ENCODE measurements at places on chromosomes 2 and 18.

- DNase-seq, result no peak
Observed at GRCh38 chr2:118227698-118228508, 139.6 kb downstream of the INSIG2 start.

- DNase-seq, result no peak
Observed at GRCh38 chr2:117960231-117960630, 53.6 kb downstream of the CCDC93 start.

- DNase-seq, result no peak
Observed at GRCh38 chr2:50646226-50646625, 385.7 kb downstream of the NRXN1 start.

GRCh38 chr2:235230821-235231601 lies 262.8 kb upstream of the AGAP1 start:
- DNase-seq, result no peak

GRCh38 chr2:147531269-147531668 lies 313.6 kb upstream of the ACVR2A start:
- no peak for DNase-seq

- no peak for DNase-seq
Observed at GRCh38 chr18:74050807-74051206, 96.8 kb downstream of the FBXO15 start.

DNA sequence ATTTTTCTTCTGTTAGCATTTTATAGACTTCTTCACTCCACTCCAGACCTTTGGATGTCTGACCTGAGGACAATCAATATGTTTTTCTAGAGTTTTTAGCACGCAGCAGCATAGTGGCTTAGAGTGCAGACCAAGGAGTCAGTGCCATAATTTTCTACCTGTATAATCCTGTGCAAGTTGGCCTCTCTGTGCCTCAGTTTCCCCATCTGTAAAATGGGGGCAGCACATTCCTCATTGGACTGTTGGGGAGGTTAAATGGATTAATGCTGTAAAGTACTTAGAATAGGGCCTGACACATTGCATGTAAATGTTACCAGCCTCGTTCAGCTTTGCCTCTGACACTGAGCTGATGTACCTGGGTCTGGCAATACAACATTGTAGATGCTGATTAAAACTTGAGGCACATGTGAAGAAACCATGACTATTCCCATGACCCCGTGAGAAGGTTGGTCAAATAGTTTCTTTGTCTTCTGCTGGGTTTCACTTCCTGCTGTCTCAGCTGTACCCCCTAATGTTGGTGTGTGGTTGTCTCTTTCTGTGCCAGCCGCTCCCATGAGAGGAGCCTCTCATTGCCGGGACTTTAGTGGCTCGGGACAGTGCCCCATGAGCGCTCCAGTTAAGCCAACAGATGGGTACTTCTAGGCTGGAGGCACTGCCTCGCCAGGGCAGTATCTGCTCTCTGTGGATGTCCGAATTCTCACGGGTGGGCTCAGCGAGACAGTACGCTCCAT lies 125.3 kb downstream of the SH3RF3 start:
- DNase-seq, result no peak

- no peak for DNase-seq
Observed at GRCh38 chr2:236882074-236882473, 203.6 kb upstream of the COPS8 start.

GRCh38 chr18:69397096-69397495 lies 3.6 kb upstream of the DOK6 start:
- DNase-seq, result no peak

- DNase-seq, result no peak
Observed at GRCh38 chr2:68561372-68561771, 82.0 kb upstream of the PROKR1 start.

All from femur (tissue), 1 donor.